Activated B cell treated with CpG ODN at 0.5 μM for 24 hours (primary cell): ENCODE measurements at places on chromosomes 6 and 20.

- DNase-seq: no peak
Measured at GRCh38 chr20:5741089-5741488, 9.1 kb upstream of the SHLD1 start.

DNA sequence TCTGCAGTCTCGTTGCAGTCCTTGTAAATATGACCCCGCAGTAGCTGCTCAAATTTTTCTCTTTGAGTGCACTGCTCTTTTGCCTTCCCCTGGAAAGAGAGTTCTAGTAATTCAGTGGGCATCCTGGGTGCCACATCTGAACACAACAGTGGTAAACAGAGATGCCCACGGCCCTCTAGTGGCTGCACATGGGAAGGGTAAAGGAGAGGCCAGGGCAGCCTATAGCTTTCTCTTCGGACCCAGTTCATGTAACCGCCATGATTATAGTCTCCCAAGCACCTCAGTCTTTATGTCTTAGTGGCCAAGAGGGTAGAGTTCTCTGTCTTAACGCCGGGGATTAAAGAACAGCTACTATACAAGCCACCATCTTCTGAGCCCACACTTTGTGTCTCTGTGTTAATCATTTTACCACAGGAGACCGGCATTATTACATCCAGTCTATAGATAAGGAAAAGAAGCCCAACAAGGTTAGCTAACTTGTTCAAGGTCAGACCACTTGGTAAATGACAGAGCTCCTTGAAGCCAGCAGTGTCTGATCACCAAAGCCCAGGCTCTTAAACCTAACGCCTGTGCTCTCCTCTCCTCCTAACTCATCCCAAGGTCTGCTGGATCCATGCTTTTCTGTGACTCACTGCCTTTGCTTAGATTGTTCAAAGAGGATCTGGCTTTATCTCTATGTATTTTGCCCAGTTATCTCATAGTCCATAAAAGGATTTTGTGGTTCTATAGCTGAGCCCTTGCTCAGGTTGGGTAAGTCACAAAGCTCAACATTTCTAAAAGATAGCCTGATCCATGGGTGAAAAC, 81.8 kb downstream of the ISM1 start:
- no peak for DNase-seq

DNA sequence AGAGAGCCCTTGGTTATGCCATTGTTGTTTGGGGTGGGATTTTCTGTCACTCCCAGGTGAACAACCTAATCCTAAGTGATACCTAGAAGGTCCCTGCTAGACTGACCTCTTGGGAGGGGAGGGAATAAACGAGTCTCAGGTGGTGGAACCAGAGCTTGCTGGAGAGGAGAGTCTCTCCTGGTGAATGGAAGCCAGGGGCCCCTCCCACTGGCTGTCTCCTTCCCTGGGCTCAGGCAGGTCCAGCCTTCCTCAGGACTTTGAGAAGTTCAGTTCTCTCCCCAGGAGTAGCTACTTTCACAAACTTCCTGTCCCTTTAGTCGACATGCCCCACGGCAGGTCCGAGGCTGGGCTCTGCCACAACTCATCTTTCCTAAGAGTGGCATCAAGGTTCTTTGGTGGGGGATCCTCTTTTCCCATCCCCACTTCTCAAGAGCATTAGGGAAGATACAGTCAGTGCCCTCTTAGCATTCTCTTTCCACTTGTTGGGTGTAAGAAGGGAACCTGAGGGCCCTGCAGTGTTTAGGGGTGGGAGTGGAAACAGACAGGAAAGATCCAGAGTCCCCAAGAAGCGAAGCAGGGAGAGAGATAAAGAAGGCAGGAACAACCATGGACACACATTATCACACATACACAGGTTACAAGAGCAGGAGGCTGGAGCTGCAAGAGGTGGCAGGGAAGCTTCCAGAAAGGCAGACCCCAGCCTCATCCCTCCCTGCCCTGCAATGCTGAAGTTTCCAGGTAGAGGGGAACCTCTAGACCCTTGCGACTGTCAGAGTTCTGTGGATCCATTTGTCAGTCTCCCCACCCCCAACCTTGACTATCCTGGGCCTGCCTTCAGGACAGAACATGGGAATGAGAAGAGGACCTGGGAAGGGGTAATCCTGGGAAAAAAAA, 900 bp upstream of the GLP1R start:
- DNase-seq: no peak

- no peak for DNase-seq
Measured at GRCh38 chr6:54876365-54876764, 29.8 kb downstream of the FAM83B start.

GRCh38 chr6:64255000-64255399, 619.4 kb downstream of the PHF3 start:
- DNase-seq: no peak

DNA sequence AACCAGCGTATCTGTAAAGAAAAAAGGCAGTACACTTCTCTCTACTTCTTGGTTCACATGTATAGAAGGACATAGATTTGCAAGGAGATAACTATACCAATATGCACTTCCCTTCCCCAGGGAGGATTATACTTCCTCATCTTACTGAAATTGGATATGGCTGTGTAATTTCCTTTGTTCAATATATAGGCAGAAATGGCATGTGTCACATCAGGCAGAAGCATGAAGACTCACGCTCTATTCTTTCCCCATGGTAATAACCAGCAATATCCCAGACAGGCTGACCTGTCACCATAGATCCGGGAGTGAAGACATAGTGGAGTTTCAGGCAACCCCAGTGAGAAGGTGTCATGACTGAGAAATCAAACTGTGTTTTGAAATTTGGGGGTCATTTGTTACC, 518.3 kb downstream of the KIF16B start:
- no peak for DNase-seq

DNA sequence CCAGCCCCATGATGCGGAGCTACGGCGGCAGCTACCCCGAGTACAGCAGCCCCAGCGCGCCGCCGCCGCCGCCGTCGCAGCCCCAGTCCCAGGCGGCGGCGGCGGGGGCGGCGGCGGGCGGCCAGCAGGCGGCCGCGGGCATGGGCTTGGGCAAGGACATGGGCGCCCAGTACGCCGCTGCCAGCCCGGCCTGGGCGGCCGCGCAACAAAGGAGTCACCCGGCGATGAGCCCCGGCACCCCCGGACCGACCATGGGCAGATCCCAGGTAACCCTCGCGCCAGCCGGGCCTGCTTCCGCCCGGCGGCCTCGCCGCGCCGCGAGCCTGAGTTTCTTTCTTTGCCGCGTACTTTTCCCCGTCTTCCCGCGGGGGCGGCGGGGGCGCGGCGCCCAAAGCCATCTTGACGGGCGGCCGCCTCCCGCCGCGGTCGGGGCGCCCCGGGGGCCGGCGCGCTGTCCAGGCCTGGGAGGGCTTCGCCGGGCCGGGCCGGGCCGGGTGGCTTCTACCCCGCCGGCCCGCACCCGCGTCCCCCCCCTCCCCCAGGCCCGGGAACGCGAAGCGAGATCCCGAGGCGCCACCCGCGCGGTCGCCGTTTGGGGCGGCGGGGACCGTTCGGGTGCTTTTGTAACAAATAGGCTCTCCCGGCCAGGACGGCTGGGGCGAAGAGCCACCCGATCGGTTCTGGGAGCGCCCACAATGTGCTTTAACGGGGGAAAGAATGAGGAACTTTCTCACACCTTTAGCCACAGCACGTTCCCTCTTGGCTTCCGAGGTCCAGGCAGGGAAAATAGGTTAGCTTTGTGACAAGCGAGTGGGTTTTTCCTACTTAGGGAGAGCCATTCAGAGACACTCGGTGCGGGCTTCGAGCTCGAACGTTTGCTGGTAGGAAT, 2.3 kb downstream of the ARID1B start:
- DNase-seq: peak; percentile 54

- no peak for DNase-seq
Measured at GRCh38 chr20:37833221-37833896, 69.6 kb upstream of the VSTM2L start.

DNA sequence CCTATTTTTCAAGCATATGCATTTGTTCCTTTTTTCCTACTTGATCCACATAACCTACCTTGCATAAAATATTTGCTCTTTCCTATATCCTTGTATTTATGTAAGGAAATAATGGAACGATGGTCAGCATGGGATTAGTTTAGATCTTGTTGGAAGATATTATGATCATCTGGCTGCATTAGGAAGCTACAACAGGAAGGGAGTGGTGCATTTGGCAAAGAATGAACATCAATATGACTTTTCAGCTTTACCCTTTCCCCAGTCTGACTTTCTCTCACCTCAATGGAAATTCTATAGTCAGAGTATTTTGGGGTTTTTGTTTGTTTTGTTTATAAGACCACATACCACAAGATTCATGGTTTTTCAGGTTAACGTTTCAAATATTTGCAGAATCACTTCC, 66.0 kb downstream of the HS3ST5 start:
- DNase-seq: no peak

DNA sequence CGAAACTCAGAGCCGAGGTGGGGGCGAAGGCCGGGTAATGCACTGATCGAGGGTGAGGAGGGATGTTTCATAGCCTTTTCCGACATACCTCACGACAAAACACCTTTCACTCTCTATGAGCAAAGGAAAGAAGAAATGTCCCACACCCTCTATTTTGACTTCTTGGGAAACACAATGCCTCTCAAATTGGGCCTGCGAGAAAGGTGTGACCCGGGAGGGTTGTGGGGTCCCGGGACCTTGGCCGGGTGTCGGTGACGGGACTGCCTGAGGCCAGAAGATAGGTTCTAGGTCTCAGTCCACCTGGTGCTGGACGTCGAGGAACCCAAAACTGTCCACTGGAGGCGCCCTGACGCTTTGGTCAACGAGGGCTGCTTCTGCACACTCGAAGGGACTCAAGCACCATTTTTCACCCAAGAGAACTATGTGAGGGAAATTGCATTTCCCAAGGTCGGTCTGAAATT, 41.1 kb upstream of the OSTM1 start:
- no peak for DNase-seq

GRCh38 chr6:32627831-32628230, 9.4 kb upstream of the HLA-DQA1 start:
- peak; percentile 33 for DNase-seq
